Hippocampal formation (tissue), 2 donors: ENCODE measurements at places on chromosomes 16 and 17.

DNA sequence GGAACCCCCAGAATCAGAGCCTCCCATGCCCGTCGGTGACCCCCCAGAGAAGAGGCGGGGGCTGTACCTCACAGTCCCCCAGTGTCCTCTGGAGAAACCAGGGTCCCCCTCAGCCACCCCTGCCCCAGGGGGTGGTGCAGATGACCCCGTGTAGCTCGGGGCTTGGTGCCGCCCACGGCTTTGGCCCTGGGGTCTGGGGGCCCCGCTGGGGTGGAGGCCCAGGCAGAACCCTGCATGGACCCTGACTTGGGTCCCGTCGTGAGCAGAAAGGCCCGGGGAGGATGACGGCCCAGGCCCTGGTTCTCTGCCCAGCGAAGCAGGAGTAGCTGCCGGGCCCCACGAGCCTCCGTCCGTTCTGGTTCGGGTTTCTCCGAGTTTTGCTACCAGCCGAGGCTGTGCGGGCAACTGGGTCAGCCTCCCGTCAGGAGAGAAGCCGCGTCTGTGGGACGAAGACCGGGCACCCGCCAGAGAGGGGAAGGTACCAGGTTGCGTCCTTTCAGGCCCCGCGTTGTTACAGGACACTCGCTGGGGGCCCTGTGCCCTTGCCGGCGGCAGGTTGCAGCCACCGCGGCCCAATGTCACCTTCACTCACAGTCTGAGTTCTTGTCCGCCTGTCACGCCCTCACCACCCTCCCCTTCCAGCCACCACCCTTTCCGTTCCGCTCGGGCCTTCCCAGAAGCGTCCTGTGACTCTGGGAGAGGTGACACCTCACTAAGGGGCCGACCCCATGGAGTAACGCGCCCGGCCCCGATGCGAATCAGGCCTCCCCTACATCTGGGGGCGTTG, 4.0 kb downstream of the TPSG1 start:
- no peak for DNase-seq

DNA sequence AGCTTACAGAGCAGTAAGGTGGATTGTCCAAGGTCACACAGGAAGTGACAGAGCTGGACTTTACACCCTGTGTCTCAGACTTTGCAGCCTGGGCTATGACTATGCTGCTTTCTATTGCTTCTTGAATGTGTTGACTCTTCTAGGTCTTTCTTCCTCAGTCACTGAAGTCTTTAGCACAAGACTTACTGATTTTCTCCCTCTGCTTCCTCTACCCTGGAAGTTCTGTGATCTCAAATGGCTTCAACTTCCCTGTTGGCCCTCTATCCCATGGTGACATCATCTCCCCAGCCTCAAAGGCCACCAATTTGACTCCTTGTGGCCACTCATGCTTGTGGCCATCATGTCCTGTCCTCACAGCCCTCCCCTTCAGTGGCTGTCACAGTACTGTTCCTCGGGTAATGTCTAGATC, 181.3 kb downstream of the HS3ST3A1 start:
- no peak for DNase-seq

DNA sequence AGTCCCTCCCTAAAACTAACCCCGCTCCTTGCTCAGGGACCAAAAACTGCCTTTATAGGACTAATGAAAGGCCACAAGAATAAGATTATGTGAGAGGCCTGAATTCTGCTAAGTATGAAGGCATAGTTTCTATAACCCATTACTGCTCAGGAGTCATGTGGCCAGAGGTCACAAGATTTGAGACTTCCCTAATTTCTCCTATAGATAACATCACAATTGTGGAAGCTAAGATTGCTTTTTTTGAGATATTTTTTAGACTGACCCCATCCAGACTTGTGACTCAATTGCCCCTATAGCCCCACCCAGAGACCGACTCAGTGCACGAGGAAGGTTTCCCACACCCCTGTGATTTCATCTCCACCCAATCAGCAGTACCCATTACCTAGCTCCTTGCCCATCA, 504.1 kb upstream of the GOT2 start:
- DNase-seq = no peak

GRCh38 chr17:14738652-14738988, 437.7 kb downstream of the HS3ST3B1 start:
- no peak for DNase-seq

GRCh38 chr17:28792877-28793661, 49.3 kb downstream of the TRAF4 start:
- no peak for DNase-seq

DNA sequence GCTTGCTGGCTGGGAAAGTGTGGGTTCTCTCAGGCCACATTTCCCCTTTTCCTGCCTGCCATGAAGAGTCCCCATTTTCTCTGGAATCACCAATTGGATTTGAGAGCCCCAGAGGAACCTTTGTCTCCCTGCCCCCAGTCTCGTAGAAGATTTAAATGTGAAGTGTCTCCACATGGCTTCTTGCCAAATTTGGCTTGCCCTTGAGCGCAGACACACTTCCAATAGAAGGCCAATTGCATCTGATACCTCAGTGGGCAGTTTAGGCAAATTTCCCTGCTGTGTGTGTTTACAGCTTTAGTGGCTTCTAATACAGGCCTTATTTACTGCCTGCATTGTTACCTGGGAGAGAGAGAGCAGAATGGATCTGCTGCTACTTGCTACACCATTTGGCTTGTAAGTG, 29.7 kb downstream of the CDK5R1 start:
- DNase-seq = no peak

DNA sequence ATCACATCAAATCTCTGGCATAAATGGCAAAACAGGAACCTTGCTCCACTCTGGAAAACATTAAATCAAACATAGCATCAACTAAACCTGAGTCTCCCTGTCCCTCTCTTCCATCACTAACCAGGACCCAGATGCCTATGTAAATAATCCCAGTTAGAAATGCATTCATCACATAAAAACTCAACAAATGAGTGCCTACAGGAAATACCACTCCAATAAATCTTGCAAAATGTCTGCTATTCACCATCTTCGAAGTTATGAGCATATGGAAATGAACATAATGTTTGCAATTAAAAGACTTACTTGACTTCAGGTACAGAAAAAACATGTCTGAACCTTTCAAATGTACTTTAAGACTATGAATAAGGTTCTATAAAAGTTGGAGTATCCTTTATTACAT, 425.0 kb downstream of the CDH11 start:
- DNase-seq = no peak
